Activated CD4-positive, alpha-beta T cell treated with anti-CD3 and anti-CD28 coated beads, Interleukin-2, Interleukin-4, amounts not matched to agents 100 ng/mL and 50 ng/mL, durations not matched to agents 16 hours and 8 hours (primary cell): ENCODE measurements at places on chromosomes 16 and 17.

- peak; percentile 74 for DNase-seq
Measured at GRCh38 chr16:14070877-14071575, at the start of gene MRTFB. Gene MRTFB (plus strand): TSS chr16:14071319. CDS start chr16:14140607, 69,288 bp downstream.

DNA sequence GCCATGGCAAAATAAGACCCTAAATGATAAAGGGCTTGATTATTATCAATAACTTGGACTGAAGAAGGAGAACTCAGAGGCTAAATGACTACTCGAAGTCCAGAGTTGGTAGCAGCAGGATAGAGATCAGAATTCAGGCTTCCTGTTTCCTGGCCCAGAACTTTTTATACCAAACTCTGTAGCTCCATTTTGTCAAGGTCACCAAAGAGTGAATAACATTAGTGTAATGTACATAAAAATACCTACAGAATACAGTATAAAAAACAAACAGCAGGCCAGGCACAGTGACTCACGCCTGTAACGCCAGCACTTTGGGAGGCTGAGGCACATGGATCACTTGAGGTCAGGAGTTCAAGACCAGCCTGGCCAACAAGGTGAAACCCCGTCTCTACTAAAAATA lies 79.0 kb downstream of the ARHGAP17 start:
- DNase-seq = no peak

DNA sequence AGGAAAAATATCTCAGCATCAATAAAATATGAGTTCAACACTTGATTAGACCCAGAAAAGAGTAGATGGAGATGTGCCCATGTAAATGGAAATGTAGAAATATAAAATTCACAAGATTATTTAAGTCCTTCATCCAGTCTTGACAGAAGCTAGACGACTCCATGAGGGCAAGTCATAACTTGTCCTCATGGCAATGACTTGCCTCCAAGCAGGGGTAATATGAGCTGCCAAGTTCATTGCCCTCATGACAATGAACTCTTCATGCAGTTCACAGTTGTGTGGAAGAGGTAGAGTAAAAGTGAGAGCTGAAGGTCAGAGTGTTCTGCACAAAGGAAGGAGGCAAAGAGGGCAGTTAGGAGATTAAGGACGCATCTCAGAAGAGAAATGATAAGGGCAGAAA lies 22.3 kb downstream of the CDH11 start:
- no peak for DNase-seq

DNA sequence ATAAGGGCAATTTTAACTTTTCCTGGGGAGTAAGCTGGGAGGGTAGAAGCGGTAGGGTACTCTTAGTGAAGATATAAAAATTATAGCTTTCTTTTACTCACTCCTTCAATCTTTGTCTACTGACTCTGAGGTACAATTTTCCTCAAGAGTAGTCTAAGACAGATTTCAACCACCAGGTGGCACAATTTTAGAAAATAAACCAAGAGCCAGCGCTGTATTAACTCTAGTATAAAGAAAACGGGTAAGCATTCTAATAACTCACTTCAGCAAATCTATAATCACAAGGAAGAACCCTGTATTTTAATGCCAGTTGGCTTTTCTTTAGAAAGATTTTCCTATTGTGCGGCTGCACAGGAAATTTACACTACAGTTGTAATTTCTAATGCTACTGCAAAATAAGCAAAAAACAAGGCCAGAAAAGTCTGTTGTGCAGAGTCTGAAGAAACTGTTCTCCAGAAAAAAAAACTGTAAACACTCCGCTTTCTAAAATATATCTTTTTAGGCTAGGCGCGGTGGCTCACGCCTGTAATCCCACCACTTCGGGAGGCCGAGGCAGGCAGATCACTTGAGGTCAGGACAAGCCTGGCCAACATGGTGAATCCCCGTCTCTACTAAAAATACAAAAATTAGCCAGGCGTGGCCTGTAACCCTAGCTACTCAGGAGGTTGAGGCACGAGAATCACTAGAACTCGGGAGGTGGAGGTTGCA lies 1.9 kb downstream of the CMC2 start:
- peak; percentile 71 for DNase-seq

DNA sequence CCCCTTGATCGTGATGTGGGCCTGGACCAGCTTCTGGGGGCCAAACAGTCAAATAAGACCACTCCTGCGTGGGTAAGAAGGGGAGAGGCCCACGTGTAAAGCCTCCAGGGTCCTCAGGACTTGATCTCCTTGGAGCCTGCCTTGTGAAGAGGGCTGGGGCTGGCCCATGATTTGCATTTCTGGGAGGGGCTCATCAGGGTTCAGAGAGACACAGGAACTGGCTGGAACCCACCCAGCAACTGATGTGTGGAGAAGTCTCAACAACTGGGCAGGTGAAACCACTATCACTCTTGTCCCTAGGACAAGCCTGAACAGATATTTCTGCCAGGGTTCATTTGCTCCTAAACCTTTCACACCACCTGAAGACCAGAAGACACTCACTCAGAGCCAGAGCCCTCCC lies 214.7 kb downstream of the ZNF423 start:
- no peak for DNase-seq

DNA sequence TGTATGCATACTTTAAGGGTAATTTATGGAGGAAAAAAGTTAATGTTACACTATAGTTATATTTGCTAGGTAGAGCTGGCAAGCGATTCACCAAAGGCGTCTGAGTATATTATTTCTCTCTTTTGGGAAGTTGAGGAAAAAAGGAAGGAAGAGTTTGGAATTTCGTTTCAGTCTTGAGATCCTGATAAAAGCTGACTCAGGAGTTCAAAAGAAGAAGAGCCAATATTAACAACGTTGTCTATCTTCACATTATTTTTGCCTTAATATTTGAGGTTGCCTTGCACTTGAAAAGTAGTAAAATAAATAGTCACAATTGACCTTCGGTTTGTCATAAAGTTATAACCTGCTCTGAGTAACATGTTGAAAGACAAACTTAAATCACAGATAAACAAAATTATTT lies 888.6 kb downstream of the KCNJ2 start:
- no peak for DNase-seq

DNA sequence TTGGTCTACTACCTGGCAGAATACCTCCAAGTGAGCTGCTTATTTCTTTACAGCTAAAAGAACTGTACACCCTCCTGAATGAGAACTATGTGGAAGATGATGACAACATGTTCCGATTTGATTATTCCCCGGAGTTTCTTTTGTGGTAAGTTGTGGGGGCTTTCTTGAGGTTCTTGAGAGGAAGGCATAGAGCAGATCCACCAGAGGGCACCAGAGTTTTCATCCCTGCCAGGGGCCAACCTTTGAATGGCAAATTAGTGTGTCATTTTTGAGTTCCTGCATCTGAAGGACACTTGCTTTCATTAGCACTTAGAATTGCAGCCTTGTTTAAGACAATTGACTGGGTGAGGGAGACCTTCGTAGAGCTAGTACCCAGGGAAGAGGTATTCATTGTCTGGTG lies 35.0 kb downstream of the NMT1 start:
- peak; percentile 9 for DNase-seq

- peak; percentile 23 for DNase-seq
Measured at GRCh38 chr17:65022751-65023700, 33.5 kb downstream of the GNA13 start.

DNA sequence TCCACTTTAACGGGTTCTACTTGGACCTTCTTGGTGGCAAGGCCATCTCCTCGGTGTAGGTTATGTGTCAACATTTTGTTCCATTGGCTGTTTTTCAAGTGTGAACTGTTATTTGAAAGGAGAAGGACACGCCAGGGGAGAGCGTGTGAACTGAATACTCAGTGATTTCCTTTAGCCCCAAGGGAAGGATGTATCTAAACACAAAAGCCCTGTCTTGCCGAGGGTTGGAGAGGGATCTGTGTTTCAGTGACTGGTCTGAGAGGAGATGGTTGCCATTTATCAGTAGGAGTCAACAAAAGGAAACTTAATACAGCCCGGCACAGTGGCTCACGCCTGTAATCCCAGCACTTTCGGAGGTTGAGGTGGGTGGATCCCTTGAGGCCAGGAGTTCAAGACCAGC lies 50.0 kb downstream of the USP10 start:
- DNase-seq = no peak

DNA sequence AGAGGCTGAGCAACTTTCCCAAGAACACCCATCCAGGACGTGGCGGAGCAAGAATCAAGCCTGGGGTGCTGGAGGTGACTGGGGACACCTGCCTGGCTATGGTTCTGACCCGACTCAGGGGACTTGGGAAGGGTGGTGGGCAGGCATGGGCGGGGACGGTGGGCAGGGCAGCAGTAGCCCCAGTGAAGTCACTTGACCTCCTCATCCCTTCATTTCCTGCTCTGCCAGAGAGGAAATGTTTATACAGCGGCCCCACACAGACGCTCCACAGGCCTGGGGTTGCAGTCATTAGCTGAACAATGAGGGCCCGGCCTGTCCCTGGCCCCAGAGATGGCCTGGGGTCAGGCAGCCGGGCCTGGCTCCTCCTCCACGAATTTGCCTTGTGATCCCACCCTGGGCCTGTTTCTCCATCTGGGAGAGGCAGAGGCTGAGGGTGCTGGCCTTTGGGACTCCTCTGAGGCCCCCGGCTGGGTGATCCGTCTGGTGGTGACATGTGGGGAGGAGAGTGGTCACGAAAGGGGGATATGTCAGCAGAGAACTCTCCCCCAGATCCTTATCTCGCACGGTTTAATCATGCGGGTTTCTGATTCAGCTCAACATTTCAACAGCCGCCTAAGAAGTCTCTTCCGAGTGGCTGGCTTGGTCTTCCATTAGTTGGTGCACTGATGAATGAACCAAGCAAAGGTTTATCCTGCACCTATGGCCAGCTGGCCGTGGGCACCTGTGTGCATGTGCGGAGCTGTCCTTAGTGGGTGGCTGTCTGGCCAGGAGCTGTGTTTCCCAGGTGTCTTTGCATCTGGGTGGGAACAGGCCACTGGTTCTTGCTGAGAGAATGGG lies 175.9 kb downstream of the IRF8 start:
- no peak for DNase-seq

DNA sequence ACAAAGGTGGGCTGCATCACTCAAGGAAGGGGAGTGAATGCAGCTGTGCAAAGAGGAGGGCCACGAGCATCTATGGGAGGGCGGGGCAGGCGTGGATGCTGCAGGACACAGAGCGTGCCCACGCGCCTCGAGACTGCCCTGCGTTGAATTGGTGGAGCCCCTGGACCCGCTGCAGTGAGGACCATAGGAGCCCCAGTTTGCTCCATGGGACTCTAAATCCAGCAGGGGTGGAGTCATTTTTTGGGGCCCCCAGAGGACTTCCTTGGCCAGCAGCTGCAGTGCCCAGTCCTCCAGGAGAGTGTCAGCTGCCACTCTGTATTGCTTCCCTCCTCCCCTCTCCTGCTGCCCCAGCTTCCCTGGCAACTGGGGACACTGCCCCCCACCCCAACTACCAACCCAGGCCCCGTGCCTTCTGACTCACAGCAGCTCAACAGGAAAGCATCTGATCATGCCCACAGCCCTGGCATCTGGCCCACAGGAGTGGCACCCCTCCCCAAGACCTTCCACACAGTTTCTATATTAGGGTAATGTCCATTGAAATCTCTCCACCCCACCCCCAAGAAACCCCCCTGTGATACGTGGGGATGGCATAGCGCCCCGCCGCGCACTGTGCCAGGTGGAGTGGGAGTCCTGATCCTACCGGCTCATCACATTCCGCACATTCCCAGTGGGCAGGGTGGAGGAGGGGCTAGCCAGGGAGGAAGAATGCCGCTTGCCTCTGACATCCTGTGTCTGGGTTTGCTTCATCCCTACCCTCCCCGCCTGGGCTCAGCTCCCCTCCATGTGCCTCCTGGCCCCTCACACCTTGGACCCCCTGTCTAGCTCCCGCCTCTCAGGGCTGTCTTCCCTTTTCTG lies 27.8 kb upstream of the ITGA3 start:
- no peak for DNase-seq

GRCh38 chr16:55691771-55692170 lies 36.0 kb downstream of the SLC6A2 start:
- DNase-seq = no peak

DNA sequence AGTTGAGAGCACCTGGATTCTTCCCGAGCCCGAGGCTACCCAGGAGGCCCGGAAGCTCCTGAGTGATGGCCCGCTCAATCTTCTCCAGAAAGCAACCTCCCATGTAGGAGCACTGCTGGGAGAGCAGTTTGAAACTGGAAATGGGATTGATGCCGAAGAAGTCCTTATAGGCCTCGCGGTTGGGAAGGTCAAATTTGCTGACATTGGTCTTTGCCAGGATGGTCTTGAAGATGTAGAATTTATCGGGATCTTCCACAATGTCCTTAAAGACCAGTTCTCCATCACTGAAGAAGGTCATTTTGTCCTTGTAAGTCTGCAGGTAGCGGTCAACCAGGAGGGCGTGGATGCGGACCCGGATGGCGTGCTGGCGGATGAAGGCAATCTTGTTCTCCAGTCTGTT lies 49.7 kb downstream of the SRL start:
- no peak for DNase-seq

GRCh38 chr17:80295146-80295545 lies 34.5 kb downstream of the RNF213 start:
- DNase-seq = no peak

DNA sequence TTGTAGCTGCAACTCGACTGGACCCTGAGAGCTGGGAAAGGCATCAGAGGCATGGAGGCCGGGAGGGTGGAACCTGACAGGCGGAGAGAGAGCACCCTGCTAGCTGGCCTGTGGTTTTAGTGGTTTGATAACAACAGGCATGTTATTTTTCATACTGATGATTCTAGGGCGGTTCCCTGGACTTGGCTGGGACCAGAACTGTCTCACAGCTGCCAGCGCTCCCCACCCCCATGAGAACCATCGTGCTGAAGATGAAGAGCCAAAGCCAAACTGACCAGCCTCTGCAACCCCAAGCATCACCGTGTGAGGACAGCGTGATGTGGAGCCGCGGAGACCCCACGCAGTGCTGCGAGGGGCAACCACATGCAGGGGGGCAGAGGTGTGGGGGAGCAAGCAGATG lies 28.5 kb downstream of the MXRA7 start:
- DNase-seq = no peak

GRCh38 chr17:32629563-32630190 lies 142.9 kb downstream of the CDK5R1 start:
- peak; percentile 17 for DNase-seq

GRCh38 chr17:50146927-50147665 lies 3.4 kb downstream of the PPP1R9B start:
- no peak for DNase-seq

- no peak for DNase-seq
Measured at GRCh38 chr17:31422443-31422842, 31.0 kb downstream of the RAB11FIP4 start.

DNA sequence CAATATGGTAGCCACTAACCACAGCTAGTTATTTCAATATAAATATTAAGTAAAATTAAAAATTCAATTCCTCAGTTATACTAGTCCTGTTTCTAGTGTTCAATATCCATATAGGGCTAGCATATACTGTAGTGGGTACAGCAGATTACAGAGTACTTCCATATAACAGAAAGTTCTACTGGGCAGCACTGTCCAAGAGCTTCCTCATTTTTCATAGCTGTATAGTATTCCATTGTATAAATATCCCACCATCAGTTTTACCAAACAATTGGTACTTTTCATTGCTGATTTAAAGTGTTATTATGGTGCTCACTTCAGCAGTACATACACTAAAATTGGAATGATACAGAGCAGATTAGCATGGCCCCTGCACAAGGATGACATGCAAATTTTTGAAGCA lies 20.4 kb downstream of the ACSM3 start:
- DNase-seq = no peak
